ENCODE measurements at places on chromosomes 11 and 22.
A peak's percentile ranks its signal among the peaks of the same experiment; 100 is the strongest.

DNA sequence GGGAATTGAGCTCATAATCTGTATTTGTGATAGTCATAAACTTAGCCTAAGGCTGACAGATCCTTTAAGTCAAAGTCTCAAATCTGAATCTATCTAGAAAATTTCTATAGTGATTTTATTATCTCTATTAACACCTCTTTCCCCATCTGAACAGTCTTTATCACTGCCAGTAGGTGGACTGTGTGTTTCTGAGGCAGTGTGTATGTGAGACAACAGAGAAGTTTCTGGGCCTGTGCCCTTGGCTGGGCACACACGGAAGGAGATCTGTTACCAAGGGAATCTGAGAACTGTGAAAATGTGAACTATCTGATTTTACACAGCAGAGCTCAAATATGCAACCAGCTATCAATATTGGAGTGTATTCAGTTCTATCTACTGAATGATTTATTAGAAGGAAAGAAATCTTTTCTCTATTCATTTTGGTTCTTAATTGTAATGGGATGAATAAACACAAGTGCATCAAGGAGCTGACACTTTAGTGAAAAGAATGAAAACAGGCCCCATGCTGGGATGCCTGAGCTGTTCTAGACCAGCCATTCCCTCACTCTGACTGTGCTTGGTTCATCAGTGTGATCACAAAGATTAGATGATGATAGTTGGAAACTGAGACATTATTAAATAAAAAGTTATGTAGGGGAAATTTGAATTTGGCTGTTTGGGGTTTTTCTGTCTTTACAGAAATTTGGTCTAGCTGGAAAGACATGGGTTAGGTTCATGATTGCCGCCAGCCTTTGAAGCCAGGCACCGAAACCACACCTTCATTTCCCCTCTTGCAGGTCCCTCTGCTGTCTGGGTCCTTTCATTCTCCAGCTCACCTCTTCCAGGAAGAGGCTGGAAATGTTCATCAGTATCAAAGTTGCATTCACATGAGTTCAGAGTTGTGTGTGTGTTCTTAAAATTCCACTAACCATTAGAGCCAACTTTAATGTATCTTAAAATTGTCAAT lies 68.1 kb downstream of the LIF start:
- peak; percentile 70 for DNase-seq

DNA sequence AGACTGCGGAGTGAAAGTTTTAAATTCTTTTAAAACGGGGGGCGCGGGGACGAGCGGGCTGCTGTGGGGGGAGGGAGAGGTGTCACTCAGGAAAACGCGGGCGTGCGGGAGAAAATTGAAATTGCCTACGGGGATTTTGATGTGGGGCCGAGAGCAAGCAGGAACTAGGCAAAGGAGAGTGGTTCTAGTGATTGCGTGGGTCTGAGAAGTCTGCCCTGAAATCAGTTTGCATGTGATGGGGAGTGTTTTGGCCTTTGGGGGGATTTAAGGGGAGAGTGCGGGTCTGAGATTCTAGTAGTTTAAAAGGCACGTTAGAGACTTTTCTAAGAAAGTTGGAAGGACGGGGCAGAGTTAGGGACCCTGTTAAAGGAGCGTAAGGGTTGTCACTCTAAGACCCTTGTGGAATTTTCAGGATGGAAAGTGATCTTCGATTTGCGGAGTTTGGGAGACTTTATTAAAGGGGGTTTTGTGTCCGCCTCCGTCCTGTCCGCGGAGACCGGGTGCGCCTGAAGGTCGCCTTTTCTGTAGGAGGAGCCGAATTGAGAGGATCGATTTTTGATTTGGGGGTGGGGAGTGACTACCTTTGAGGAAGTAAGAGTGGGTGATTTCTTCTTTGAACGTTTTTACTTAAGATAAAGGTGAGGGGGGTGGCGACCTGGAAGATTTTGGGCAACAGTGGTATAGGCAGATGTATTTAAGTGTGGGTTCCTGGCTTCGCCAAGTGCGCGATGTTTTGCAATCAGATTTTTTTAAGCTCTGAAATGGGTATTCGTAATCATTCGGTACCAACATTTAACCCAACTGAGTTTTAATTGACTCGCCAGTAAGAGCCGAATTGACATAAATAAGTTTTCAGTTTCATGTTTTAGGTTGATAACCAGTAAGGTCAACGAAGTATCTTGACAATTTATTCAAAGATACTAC lies 1.1 kb downstream of the EED start:
- no peak for DNase-seq

- no peak for DNase-seq
These were observed 1920.0 kb upstream of the RAG2 start for GRCh38 chr11:38517991-38518390.

DNA sequence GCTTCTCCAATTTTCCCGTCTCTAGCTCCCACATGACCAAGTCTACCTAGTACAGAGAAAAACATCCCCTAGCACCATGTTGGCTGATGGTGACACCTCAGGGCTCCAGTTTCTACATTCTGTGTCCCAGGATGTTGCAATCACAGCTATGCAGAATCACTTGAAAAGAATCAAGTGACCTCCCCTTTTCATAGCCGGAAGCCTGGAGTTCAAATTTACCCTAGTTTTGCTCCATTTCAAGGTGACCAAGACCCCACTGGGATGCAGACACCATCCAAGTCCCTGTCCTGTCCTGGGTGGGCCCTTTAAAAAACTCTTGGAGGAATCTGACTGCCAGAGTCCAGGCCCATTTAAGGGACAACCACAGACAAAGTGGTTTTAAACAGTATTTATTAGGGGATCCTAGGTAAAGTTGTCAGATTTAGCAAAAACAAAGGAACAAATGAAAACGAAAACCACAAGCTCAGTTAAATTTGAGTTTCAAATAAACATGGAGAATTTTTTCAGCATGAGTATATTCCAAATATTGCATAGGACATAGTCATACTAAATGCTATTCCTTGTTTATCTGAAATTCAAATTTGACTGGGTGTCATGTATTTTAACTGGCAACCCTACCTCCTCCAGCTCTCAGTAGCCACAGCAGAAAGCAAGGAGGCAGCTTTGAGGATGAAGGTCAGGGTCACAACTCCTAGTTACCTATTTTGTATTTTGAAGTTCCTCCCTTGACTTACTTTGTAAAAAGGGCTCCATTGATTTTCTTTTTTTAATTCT lies 52.4 kb downstream of the MIAT start:
- no peak for DNase-seq

- no peak for DNase-seq
These were observed 24.3 kb downstream of the PATL1 start for GRCh38 chr11:59644528-59644927.

DNA sequence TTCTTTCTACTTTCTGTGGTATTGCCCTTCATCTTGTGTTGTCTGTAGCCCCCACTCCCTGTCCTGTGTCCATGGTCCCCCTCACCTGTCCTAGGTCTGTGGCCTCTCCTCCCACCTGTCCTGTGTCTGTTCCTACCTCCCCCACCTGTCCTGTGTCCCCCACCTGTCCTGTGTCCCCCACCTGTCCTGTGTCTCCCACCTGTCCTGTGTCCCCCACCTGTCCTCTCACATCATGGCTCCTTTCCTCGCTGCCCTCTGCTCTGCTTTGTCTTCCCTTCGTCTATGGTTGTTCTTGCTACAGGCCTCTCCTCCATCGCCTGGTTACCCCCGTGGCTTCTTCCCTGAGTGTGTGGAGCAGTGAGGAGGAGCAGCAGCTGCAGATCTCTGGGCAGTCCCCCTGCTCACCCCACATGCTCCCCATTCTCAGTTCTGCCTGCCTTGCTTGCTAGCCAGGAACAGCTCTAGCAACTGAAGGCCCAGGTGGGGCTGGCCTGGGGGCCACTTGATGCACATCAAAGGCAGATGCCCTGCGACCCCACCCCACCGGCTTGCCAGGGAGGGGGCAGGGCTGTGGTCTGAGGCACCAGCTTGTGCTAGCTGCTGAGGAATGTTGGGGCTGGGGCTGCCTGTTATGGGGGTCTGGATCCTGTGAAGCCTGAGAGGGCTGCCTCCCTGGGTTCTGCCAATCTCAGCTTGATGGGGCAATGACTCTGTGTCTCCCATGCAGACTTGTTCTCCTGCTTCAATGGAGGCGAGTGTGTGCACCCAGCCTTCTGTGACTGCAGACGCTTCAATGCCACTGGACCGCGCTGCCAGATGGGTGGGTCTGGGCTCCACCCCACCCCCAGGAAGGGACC lies 5.6 kb downstream of the OTOG start:
- DNase-seq, result no peak

DNA sequence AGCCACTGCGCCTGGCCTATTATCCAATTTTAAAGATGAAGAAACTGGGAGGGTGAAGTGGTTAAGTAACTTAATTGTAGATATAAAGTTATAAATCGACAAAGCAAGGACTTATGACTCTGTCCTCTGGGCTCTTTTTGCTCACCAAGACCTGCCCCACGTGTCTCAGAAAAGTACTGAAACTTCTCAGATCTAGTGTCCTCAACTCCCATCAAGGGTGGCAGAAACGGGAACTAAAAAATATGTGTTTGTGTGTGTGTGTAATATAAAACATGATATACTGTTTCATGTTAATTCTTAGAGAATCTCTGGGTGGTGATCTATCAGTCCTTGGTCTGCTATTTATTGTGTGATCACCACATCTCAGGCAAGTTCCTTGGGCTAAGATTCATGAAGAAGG lies 104.9 kb downstream of the GAB2 start:
- DNase-seq, result no peak
